ENCODE measurements at places on chromosomes 1 and 21.

- DNase-seq: no peak
Observed at GRCh38 chr21:25215698-25216384, 391.4 kb downstream of the MRPL39 start.

GRCh38 chr1:18651713-18652112, 21.1 kb downstream of the PAX7 start:
- DNase-seq: no peak

DNA sequence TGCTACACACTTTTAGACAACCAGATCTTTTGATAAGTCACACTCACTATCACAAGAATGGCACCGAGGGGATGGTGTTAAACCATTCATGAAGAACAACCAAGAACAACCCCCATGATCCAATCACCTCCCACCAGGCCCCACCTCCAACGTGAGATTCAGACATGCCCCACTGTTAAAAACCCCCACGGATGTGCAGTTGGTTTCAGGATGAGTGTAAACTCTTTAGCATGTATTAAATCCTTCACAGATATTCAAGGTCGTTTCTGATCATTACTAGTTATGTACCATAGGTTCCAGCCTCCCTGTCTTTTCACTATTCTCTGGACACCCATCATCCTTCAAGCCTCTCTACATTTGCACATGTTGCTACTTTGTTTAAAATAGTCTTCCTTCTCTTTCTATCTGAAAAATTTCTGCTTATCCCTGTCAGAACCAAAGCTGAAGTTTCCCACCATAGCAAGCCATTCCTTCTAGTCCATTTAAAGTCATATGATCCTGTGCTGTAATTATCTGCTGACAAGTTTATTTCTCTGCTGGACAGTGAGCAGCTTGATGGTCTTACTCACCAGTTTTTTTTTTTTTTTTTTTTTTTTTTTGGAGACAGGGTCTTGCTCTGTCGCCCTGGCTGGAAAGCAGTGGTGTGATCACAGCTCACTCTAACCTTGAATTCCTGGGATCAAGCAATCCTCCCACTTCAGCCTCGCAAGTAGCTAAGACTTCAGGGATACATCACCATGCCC, 36.8 kb downstream of the MAP10 start:
- DNase-seq: no peak

GRCh38 chr1:201790261-201790660, 38.7 kb upstream of the IPO9 start:
- DNase-seq: peak; percentile 65

- no peak for DNase-seq
Observed at GRCh38 chr1:181208967-181209366, 120.5 kb downstream of the IER5 start.

DNA sequence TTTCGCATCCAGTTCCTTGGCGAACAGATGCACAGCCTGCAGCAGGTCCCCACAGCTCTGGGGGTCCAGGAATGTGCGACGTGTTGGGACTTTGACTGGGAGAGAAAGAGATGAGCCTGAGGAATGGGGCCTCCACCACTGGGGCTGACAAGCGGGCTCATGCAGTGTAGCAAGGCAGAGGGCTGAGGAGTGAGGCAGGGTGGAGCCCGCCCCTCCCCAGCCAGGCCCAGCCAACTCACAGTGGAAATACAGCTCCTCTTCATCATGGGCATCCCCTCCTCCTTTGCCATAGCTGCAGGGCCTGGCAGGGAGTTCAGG, 30.7 kb downstream of the CDCA8 start:
- DNase-seq: no peak

DNA sequence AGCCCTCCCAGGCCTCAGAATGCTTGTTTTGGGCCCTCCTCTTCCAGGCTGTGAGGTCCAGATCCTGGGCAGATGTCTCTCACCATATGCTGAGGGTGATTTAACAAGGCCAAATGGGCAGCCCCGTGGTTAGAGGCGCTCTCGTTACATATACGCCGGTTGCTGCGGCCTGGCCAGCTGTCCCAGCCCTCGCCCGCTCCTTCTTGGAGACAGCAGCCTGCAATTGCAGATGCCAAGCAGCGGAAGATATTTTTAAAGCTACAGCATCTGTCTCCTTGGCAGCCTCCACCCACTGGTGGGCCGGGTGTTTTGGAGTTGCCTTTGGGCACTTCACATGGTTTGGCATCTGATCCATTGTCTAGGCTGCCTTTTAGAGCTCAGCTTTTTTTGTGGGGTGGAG, 178.8 kb upstream of the NFIA start:
- DNase-seq: no peak

- DNase-seq: peak; percentile 28
Observed at GRCh38 chr1:147598621-147599361, 57.5 kb downstream of the BCL9 start.

DNA sequence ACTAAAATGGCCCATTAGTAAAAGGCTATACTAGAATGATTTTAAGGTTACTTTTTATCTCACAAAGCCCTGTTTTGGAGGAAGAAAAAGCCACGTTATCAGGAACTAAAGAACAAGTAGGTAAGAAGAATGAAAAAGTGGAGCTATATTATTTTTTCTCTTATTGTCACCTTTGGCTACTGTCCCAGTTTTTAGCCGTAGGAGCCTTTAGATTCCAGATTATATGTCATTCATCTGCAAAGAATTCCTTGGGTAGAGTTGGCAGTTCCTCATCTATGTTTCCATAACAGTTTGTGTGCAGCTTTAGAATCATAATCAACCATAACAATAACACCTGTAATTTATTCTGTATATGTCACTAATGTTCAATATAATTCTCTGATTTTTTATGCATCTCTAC, 83.8 kb downstream of the TPR start:
- peak; percentile 33 for DNase-seq

- DNase-seq: peak; percentile 49
Observed at GRCh38 chr1:163315773-163316374, 5.9 kb upstream of the NUF2 start.

- peak; percentile 100 for DNase-seq
Observed at GRCh38 chr1:185646202-185646683, 87.9 kb upstream of the HMCN1 start.

GRCh38 chr1:226672339-226672762, 66.7 kb downstream of the ITPKB start:
- no peak for DNase-seq

- peak; percentile 35 for DNase-seq
Observed at GRCh38 chr21:36004441-36004840, 55.9 kb downstream of the SETD4 start.

GRCh38 chr1:6154525-6155319, 25.4 kb downstream of the CHD5 start:
- DNase-seq: no peak

- DNase-seq: peak; percentile 45
Observed at GRCh38 chr1:68128157-68128556, 77.7 kb upstream of the DIRAS3 start.

DNA sequence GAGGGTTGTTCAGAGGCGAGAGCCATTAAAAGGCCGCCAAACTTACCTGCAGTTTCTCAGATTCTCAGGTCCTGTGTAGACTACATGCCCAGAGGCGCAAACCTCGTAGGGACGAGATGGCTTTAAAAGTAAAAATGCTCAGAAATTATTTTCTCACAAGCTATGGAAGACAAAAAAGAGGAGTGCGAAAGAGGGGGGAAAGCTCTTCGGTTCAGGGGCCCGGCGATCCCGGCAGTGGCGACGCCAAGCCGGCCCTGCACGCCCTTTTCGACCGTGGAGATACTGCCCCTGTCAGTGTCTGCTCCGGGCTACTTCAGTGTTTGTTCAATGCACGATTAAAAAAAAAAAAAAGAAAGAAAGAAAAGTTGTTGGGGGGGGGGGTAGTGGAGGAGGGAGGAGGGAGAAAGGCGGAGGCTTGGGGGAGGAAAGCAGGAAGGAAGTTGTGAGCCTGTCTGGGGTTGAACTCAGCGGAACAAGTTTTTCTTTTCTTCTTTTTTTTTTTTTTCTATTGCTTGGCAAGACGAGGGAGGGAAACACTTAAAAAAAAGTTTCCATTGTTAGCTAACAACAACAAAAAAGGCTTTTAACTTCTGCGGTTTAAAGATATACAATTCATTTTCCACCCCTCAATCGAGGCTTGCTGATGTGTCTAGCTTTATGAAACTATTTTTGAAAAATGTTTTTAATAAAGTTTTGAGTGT, at the start of gene ITPKB:
TSS of gene ITPKB (minus strand) at position 288 of the 701 bp plus-strand sequence. CDS start 1,824 bp downstream, outside the sequence.
- peak; percentile 61 for DNase-seq

DNA sequence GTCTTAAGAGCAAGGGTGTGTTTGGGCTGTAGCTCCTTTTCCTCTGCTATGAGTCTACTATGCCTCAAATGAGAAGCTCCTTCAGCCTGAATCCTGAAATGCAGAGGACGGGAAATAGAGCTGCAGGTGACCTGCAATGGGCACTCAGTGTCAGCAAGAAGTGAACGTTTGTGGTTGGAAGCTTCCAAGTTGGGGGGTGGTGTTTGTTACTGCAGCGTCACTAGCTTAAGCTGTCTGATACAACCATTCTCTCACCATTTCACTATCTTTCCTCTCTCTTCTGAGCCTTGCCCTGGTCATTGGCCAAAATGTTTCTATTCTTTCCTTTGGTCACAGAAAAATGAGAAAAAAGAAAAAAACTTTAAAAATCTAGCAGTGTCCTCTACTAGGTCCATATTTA, 19.4 kb downstream of the TRIM67 start:
- DNase-seq: no peak

- DNase-seq: peak; percentile 68
Observed at GRCh38 chr1:186930238-186930637, 101.5 kb downstream of the PLA2G4A start.

GRCh38 chr1:95071539-95071938, 1.2 kb downstream of the ALG14 start:
- no peak for DNase-seq

DNA sequence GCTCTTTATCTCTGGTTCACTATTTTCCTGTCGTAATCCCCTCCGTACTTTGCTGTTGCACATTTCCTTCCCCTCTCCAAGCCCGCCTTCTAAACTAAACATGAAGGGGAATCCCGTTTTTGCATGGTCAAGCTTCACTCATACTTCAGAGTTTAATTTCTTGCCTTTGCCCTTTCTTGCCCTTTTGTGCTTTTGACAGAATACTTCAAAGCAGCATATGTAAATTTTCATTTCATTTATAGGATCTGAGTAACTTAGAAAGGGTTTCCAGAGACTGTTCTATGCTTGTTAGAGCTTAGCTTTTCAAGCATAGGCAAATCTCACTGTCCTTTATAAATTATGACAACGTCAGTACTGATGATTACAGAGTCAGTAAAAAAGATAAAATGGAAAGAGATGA, 27.7 kb downstream of the SPATA45 start:
- no peak for DNase-seq

DNA sequence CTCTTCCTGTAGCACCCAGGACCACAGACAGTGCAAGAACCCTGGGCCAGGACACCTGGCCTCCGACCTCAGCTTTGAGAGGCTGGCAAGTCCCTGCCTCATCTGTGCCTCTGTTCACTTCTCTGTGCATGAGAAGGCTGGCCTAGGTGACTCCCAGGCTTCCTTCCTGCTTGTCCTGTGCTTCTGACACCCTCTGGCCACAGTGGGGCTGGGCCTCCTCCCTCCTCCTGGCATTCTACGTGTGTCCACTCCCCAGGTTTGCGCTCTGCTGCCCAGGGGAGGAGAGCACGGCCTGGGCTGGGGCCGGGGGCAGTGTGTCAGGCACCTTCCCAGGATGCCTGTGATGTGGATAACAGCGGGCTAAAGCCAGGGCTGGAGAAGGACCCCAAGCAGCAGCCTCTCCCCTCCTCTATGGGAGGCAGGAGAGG, 30.3 kb upstream of the PKP1 start:
- no peak for DNase-seq

DNA sequence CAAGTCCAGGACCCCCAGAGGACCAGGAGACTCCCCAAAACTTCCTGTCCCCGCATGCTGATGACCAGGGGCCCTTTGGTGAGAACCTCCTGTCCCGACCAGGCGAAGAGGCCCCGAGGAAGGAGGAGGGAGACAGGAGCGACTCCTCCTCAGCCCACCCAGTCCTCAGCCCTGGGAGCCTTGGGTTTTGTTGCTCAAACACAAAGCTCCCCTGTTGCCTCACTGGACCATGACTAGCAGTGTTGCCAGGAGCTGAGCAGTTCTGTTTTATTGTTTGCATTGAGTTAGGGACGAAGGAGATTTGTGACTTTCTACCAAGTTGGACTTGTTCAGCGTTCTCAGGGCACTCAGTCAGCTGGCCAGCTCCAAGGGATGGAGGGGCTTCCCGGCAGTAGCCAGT, 10.0 kb downstream of the UMODL1 start:
- no peak for DNase-seq

- DNase-seq: peak; percentile 80
Observed at GRCh38 chr1:8342325-8342724, 24.4 kb downstream of the SLC45A1 start.

GRCh38 chr1:167693425-167694045, 28.2 kb upstream of the MPZL1 start:
- no peak for DNase-seq

DNA sequence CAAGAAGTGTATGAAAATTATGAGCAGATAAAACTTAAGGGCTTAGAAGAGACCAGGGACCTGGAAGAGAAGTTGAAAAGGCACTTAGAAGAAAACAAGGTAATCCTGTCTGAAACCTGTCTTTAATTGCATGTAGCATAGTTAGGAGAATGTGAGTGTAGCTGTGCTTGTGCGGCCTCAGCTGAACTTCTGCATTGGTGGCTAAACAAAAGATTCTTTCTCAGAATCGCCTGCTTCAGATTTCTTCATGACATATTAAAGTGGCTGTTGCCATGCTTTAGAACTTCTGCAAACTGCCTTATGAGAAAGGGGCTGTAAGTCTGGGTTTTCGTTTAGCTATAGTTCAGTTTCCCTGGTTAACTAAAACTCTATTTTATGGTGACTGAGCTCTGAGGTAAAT, 94.5 kb downstream of the VPS26C start:
- no peak for DNase-seq

DNA sequence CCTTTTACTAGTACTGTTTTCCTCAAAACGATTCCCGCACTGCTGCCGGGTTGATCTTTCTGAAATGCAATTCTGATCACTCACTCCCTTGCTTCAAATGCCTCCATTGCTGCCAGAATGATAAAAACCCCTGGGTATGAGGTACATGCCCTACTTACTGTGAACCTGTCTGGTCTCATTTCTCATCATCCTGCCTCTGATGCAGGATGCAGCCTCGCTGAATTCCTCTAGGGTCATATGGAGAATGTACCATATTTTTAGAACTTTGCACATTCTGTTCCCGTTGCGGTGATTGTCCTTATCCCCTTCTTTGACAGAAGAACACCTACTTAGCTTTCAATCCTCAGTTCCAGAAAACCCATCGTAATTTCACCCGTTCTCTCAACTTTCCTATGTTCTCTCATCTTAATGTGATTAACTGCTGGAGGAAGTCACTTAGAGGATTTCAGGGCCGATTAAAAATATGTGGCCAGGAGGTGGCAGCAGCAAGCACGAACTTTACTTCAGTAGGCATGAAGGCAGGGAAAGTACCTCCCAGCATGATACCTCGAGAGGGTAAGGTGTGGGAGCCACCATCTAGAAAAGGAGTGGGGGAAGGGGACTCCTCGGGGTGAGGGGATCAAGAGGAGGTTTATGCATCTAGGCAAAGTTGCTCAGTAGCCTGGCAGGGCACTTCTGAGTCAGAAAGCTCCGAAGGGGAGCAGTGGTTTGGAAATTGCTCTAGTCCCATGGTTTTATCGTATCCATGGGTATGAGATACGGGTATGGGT, 361.5 kb upstream of the ZP4 start:
- peak; percentile 51 for DNase-seq
